ENCODE measurements at places on chromosomes 16 and 17.

GRCh38 chr17:77555741-77556291 lies 402.7 kb upstream of the TNRC6C start:
- DNase-seq = peak; percentile 83

DNA sequence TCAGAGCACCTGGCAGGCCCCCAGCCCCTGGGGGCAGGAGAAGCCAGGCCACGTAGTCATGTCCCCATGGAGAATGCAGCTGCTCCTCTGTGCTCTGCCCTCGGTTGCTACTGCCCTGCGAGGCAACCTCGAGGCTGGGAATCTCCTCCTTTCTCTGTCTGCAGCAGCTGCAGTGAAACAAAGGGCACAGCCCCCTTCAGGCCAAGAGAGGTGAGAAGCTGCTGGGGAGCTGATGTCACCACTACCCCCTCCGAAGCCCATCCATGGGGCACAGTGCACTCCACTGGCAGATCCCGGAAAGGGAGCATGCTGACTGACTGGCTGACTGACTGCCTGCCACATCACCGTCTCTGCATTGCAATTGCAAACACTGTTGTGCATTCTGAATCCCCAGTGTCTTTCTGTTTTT lies 103.7 kb downstream of the GRIN2A start:
- no peak for DNase-seq

- DNase-seq = no peak
Observed at GRCh38 chr16:57497121-57497520, 10.8 kb upstream of the DOK4 start.

- no peak for DNase-seq
Observed at GRCh38 chr17:34620458-34620857, 41.1 kb downstream of the TMEM132E start.

GRCh38 chr17:44053125-44053872 lies 13.2 kb downstream of the LSM12 start:
- DNase-seq = peak; percentile 33

- DNase-seq = no peak
Observed at GRCh38 chr17:80861418-80861815, 130.2 kb upstream of the CHMP6 start.

GRCh38 chr17:69424287-69425041 lies 10.0 kb downstream of the MAP2K6 start:
- no peak for DNase-seq
